ENCODE measurements at places on chromosomes 12 and 14. TPM values are rescaled to one million over a fixed set of nuclear protein-coding genes. Genes with fewer than 3 reads are reported as not detected.

Gene PAX9
- total RNA-seq: 0.12 TPM

Gene GPR65
- total RNA-seq: 0.15 TPM

Gene TMPRSS12
- not detected for total RNA-seq

Gene OR4K13
- total RNA-seq: not detected

Gene KCNMB4
- 6.0 TPM for total RNA-seq

Gene ATP2B1
- total RNA-seq: 22.0 TPM

Gene KRT2
- not detected for total RNA-seq

Gene ADAM21
- 0.75 TPM for total RNA-seq

Gene PLEKHD1
- not detected for total RNA-seq

Gene FGF6
- not detected for total RNA-seq

Gene PZP
- not detected for total RNA-seq

Gene NRL
- 1.2 TPM for total RNA-seq

Gene KITLG
- 9.9 TPM for total RNA-seq

Gene ANO2
- not detected for total RNA-seq
